SK-N-DZ (cell line): ENCODE measurements at places on chromosomes 3 and 15.

DNA sequence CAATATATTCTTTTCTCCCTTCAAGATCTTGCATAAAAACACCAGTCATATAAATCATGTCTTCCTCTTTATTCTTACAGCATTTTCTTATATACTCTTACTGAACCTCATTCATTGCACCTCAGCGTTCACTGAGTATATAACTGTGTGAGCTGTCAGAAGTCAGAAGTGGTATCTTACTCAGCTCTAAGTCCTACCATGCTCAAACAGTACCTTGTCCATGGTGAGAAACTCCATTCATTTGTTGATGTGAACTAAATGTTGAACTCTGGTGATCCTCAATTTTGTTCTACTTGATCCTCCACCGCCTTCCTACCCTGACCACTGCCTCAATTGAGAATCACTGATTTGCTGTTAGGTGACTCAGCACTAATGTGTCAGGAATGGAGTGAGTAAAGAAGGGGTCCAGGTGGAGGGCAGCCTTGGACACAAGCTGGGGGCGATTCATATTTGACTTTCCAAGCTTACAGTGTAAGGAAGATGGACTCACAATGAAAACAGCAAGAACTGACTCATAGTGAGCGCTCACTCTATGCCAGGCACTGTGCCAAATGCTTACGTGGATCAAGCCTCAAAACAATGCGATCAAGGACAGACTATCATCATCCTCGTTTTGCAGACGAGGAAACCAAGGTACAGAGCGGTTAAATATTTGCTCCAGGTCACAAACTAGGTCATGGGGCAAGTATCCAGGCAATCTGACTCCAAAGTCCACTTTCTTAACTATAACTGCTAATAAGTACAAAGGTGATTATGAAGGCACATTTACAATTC is 13.5 kb upstream of the ZFYVE19 start:
- DNase-seq = no peak

DNA sequence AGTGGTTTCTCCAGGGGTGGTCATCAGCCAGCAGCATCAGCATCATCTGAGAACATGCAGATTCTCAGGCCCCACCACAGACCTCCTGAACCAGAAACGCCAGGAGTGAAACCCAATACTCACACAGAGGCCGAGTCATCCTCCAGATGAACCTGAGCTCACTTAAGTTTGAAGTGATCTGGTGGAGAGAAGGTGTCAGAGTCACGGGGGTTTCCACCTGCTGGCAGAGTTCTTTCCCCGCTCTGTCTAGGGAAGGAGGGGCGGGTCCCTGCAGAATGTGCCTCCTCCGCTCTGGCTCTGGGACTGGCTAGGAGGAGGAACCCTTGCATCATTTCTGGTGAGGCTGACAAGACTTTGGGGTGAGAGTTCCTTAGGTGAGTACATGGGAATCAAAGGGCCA is 13.3 kb upstream of the KIF23 start:
- DNase-seq = no peak

GRCh38 chr15:43009206-43009605 is 88.6 kb upstream of the TTBK2 start:
- no peak for DNase-seq

GRCh38 chr3:152434142-152434541 is 165.4 kb downstream of the MBNL1 start:
- DNase-seq = no peak

DNA sequence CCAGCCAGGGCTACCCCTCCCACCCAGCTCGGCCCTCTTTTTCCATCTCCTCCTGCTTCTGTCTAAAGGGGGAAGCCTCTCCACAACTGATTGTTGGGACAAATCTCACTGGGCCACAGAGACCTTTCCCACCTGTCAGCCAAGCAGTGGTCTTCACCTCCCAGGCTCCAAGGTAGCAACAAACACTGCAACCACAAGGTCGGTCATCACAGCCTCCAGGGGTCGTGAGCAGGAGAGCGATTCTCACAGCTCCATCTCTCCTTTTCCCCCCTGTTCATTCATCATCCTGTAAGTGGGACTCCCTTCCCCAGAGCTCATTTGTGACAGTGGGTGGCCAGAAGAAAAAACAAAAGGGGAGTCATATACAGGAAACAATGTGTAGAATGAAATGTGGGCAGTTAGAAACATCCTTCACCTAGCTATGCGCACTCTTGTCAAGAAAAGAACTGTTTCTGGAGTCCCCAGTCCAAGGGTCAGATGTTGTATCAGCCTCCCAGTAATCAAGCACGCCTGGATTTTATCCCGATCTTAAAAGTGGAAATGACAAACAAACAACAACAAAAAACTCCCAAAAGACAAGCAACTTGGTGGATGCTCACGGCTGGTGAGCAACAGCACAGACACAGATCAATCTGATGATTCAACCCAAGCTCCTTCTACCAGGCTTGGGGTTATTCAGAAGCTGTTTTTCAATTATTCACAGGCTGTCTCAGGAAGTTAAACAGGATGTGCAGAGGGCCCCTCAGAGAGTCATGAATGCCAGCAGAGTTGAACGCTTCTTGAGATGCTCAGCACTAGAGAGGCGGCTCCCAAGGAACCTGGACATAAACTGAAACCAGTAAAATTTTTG is 22.4 kb downstream of the LYZL4 start:
- DNase-seq = no peak

DNA sequence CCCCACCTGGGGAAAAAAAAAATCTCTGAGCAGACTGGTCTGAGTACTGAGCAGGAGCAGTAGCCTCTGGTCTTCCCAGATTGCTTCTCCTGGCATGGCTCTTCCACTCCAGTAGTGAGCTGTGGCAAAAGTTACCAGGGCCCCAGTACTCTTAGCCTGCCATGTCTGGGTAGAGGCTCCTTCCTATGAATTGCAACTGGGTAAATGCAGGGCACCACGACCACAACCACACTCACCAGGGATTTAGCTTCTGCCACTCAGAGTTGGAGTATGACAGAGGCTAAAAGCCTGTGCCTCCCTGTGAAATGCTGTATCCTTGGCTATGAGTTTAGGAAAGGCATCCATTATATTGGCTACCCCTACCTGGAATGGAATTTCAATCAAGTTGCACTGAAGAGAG is 67.9 kb upstream of the CCDC54 start:
- no peak for DNase-seq

GRCh38 chr3:173659972-173660371 is 262.4 kb downstream of the NLGN1 start:
- no peak for DNase-seq

GRCh38 chr15:60414016-60414682 is 16.4 kb upstream of the ANXA2 start:
- DNase-seq = no peak

DNA sequence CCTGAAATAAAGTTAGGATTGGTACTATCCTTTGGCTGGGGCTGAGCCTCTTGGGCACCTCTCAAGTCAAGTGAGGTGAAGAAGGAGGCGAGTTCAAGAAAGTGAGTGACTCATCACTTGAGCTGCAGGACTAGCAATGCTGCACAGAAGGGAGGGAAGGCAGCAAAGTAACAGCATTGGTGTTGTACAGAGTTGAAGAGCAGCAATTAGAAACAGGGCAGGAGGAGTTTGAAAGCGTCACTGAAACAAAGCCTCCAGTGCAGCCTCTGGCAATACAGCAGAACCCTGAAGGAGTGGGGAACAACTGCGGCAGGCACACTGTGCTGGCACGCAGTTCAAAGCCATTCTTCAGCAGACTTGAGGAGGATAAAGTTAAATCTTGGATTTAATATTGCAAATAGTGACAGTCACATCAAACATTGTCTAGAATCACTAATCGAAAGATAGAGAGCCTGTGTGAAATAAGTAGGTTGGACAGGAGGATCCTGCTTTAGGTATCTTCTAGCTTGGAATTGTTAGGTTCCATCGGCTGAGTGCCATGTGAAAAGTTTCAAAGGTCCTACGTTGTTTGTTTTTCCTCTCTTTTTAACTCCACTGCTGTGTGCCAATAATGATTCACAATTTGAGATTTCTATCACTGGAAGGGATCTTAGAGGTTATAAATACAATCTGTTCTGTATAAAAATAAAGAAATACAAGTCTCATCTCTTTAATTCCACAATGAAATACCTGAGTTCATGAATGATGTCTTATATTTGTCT is 479.8 kb downstream of the NAALADL2 start:
- DNase-seq = no peak

DNA sequence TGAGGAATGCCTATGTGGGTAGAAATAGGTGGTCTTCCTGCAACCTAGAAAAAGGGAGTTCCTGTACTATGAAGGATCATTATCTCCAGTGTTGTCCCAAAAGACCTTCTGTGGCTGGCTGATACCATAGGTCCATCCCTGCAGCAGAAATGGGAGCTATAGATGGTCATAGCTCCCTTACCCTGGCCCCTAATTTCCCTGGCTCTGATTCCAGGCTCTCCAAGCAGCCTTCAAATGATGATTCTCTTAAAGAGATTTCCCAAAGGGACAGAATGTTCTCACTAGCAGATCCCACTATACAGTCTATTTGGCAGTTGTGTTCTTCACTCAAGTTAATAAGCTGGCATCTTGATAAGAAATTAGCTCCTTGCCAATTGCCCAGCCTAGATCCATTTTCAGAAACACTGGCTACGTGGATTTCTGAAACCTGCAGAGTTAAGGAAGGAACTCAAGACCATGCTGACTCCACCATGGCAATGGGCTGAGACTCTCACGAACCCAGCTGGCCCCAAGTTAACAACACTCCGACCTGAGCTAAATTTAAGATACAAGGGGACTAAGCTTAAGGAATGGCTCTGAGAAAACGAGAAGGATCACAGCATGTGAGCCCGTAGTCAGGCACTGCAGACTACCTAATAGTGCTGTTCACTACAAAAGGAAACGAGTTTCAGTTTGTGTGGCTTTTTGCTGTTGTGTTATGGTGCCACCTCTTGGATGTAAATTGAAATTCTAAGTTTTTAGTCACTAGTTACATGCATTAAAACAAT is 11.4 kb downstream of the C15orf40 start:
- DNase-seq = peak; percentile 36

GRCh38 chr15:97881346-97881965 is 79.0 kb upstream of the ARRDC4 start:
- no peak for DNase-seq

GRCh38 chr3:193660698-193661411 is 67.8 kb downstream of the OPA1 start:
- no peak for DNase-seq

GRCh38 chr15:41860049-41860828 is 21.6 kb downstream of the PLA2G4B start:
- no peak for DNase-seq

DNA sequence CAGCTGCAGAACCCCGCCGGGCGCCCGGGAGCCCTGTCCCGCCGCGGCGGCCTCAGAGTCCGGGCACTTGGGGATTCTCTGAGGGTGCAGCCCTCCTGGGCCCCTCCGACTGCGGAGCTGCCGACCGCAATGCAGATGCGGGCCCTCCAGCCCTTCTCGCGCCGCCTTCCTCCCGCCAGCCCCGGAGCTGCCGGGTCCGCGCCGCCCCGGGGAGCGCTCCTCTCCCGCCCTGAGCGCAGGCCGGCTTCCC is 320 bp upstream of the ACAN start:
- no peak for DNase-seq

- DNase-seq = no peak
Measured at GRCh38 chr15:25939122-25939521, 76.0 kb upstream of the ATP10A start.

DNA sequence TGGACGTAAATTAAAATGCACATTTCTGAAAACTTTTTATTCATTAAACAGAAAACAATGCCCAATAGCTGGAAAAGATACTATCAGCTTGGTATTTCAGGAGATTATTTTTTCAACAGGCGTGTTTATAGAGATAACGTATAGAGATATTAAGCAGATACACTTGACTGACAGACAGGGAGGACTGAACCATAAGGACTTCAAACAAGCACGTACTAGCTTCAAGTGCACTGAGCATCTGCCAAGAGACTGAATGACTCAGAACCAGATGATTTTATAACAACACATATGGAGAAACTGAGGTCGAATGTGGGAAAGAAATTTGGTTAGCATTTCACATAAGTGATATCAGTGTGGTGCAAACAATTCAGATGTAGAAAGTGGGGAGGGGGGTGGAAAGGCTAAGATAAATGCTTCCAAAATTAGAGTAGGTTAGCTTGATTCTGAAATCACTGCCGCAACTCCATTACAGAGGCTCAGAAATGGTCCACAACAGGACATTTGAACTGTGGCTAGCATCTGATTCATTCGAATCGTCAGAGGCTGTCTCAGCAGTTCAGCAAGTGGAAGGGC is 103.5 kb downstream of the SEMA6D start:
- peak; percentile 56 for DNase-seq

- no peak for DNase-seq
Measured at GRCh38 chr3:65361448-65361847, 673.6 kb upstream of the ADAMTS9 start.

- no peak for DNase-seq
Measured at GRCh38 chr3:100782348-100782747, 73.1 kb downstream of the TFG start.

- DNase-seq = no peak
Measured at GRCh38 chr15:93223803-93224202, 134.8 kb upstream of the RGMA start.

GRCh38 chr15:80695911-80696661 is 976 bp downstream of the ABHD17C start:
- no peak for DNase-seq

GRCh38 chr3:25265284-25265683 is 162.8 kb upstream of the RARB start:
- no peak for DNase-seq
